ENCODE measurements at places on chromosomes 3 and 15.

GRCh38 chr15:86041399-86041798 is 38.3 kb upstream of the AGBL1 start:
- no peak for DNase-seq

DNA sequence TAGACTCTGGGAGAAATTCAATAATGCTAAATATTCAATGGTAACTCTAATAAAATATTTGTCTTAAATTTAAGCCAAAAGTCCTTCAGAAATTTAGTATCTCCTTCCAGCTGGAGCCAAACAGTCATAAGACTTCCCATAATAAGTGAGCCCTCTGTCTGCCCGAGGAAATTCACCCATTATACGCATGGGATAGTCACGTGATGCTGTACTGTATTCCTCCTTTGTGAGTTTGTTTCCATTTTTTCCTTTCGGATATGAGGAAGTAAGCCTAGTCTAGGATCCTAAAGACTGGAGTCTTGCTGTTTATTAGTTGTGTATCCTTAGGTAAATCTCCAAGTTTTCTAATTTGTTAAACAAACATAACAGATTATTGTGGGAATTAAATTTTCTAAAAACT is 110.4 kb upstream of the PLAAT1 start:
- DNase-seq: no peak

GRCh38 chr3:81980596-81981494 is 219.4 kb upstream of the GBE1 start:
- no peak for DNase-seq

DNA sequence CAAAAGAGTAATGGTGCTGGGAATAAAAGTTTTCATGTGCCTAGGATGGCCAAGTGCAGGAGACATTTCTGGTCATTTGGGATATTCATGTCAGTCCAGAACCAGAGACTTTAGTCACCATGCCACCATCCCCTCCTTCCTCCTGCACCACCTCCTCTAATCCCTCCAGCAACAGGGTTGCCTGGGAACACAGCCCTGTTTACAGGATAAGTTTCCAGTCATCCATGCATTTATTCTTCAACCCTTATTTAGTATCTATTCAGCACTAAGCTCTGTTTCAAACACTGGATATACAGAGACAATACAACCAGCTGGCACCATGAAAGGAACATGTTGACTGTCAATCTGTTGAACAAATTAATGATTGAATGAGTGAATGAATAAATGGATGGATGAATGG is 211.7 kb downstream of the CLSTN2 start:
- no peak for DNase-seq

- DNase-seq: no peak
Observed at GRCh38 chr3:65642883-65643282, 395.8 kb downstream of the MAGI1 start.

GRCh38 chr15:76191539-76192244 is 119.6 kb downstream of the ETFA start:
- no peak for DNase-seq

DNA sequence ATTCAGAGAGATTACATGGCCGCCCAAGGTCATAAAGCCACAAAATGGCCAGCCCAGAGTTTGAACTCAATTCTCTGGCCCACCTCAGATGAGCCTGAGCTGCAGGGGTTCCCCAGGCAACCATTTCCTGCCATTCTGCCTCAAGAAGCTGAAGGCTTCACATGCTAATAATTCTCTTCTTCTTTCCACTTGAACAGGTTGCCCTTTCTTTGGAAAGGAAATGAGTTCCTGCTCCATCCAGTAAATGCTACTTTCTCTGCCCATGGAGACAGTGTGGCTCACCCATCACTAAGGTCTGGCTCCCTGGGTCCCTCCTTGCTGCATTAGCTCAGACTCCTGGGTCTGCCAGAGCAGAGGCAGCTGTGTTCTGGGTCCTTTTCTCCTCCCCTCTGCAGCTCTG is 48.2 kb downstream of the TRIM42 start:
- no peak for DNase-seq

DNA sequence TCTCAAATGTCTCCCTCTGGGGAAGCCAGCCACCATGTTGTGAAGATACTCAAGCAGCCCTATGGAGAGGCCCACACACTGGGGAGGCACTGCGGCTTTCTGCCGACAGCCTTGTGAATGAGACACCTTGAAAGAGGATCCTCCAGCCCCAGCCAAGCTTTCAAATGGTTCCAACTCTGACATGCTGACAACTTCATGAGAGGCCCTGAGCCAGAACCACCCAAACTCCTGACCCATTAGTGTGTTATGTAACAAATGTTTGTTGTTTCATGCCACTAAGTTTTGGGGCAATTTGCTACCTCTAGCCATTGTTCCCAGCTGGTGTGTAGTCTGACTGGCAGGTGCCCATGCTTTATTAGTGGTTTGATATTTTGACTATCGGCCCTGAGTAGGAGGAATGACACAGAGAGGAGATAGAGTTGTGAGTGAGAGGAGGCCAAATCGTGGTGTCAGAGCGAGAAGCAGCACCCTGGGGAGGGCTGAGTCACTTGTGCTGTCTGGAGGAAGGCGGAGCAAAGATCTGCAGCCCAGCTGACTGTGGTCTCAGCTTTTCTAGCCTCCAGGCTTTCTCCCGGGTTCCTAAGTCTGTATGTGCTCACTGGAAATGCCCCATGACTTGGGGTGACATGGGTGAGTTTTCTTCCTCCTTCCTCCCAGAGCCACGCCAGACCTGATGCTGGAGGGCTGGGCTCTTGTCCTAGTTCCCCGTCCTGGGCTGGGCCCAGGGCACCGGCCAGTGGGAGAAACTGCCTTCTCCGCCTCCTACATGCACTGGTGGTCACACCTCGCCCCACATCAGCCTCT is 56.7 kb upstream of the BLM start:
- peak; percentile 66 for DNase-seq

DNA sequence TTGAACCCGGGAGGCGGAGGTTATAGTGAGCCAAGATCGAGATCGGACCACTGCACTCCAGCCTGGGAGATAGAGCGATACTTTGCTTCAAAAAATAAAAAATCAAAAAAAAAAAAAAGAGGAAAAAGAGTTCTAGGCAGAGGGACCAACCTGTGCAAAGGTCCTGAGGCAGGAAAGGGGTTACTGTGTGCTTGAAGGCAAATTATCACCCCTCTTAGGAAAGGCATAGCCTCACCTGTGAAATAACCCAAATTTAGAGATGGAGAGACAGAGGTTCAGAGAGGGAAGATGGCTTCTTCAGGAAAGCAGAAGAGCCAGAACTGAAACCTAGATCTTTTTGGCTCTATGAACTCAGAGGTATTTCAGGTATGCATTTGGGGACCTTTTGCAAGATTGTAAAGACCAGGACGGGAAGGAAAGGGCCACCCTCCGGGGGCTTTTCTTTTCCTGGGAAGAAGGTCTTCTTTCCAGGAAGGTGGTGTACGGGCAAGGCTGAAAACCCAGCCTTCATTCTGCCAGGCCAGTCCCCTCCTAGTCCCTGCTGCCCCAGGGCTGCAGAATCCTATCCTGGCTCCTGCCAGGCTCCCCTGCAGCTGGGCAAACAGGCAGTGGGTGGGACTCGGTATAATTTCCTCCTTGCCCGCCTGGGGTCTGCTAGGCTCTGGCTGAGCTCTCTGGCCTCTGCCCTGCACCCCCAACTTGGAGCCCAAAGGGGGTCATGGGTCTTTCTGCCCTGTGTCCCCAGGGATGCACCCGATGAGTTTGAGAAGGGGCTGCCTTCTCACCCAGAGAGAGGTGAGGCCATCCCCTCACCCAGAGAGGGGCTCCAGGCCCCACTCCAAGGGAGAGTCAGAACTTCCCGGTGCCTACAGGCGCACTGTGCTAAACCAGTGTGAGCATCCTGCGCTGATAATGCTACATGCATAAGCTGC is 14.4 kb upstream of the CSK start:
- DNase-seq: no peak

GRCh38 chr3:66588340-66588847 is 87.6 kb upstream of the LRIG1 start:
- no peak for DNase-seq

DNA sequence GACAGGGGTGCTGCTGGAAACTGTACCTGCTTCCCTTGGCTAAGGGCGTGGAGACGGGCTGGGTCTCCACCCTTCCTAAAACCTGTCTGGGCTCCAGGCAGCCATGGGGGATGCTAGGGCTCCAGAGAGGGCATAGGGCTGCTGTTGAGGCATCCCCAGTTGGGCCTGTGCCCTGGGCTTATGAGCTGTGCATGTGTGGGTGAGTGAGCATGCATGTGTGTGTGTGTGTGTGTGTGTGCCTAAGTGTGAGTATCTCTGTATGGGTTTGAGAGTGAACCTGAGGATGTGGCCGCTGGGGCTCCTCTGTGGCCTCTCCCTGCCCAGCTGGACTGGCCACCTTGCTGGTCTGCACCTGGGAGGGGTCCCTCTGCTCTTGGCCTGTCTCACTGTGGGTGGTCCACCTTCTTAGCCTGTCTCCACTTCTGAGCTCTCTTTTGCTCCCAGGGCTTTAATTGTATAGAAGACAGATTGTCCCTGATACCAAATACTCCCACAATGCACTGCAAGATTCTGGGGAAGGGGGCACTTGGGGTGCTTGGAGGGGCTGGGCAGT is 11.9 kb upstream of the TMEM115 start:
- no peak for DNase-seq

GRCh38 chr15:56953790-56954189 is 35.3 kb downstream of the TCF12 start:
- no peak for DNase-seq

GRCh38 chr3:108175352-108175751 is 46.9 kb downstream of the IFT57 start:
- DNase-seq: no peak

DNA sequence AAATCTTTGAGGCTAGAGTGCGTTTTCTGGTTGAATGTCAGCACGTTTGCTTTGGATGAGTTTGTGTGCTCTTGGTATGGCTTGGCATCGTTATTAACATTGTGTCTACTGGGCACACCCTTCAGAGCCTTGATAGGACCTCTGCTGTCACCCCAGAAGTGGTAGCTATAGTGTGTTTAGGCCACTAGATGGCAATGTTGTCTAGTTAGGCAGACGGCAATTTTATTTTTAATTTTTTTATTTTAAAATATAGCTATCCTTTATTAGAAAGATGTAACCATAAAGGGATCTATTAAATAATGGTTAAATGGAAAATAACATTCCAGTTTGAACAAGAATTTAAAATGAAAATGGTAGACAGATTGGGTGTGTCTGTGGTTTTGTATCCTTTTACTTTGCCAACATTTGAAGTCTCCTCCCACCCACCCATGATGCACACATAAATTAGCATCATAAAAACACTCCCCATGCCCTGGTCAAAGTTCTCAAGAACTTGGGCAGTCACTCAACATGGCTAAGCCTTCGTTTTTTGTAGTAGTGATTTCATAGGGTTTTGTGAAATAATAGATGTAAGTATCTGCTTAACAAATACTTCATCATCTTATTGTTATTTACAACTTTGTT is 200.7 kb downstream of the KCNH8 start:
- DNase-seq: peak; percentile 39

DNA sequence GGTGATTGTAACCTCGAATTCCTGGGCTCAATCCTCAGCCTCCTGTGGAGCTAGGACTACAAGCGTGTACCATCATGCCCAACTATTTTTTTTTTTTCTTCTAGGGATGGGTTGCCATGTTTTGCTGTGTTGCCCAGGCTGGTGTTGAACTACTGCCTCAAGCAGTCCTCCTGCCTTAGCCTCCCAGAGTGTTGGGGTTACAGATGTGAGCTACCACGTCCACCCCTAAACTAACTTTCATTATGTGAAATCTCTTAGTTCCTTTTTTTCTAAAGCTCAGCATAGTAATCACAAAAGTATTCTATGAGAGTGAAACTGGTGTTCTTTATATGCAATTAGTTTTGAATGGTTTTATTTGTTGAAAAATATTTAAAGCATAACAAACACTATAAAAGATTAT is 92.1 kb downstream of the XRN1 start:
- no peak for DNase-seq

GRCh38 chr3:173750095-173750494 is 352.6 kb downstream of the NLGN1 start:
- DNase-seq: no peak

- DNase-seq: no peak
Observed at GRCh38 chr15:69098771-69099170, 61.7 kb upstream of the GLCE start.

GRCh38 chr15:89814112-89814742 is 425 bp downstream of the ANPEP start:
- no peak for DNase-seq

- DNase-seq: no peak
Observed at GRCh38 chr15:33888176-33888575, 80.1 kb upstream of the CHRM5 start.

- DNase-seq: no peak
Observed at GRCh38 chr3:118380576-118380975, 654.1 kb downstream of the IGSF11 start.

DNA sequence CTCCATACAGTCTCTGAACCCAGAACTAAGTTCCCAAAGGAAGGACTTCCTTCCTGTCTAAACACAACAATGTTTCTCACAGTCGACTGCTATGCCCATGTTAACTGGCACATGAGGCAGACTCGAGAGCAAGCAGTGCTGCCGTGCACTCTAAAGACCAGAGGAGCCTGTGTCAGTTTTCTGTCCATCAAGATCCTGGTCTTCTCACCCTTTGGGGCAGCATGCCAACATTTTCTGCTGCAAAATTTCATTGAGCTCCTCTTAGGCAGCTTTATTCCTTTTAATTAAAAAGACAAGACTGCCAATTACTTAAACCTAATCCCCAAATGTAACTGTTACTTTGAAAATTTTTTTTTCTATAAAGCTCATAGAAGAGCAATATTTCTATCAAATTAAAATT is 205.1 kb downstream of the GAP43 start:
- no peak for DNase-seq

- DNase-seq: no peak
Observed at GRCh38 chr15:96234109-96234892, 96.2 kb upstream of the NR2F2 start.

GRCh38 chr3:80405618-80406017 is 637.8 kb upstream of the ROBO1 start:
- DNase-seq: no peak

DNA sequence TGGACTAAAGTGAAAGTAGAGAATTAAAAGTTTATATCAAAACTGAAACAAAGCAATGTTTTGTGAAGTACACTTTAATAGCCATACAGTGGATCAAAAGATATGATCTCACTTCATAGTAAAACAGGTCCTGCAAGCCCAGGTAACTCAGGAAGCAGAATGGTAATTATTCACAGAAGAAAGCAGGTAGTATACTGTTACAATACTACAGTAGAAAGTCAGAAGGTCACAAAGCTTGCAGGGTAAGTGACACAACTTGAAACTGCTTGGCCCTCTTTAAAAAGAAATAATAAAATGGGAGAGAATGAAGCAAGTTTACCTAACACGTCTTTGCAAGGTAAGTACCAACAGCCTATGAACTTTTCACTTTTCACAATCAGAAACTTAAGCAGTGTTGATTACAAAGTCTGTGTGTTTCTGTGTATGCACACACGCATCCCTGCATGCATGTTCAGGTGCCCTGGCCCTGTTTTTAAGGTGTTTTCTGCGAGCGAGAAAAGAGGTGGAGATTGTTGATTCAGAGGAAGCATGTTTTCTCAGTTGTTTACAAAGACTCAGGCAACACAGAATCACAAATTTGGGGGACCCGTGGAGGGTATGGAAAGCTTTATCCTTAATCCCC is at the start of gene NAALADL2:
Gene NAALADL2, plus strand, starts transcription at position 221 of the 622 bp plus-strand sequence.
- DNase-seq: no peak

- DNase-seq: no peak
Observed at GRCh38 chr3:122934251-122934650, 93.3 kb downstream of the SEMA5B start.

Data from ACHN (cell line).